Neuronal stem cell (in vitro differentiated cells): ENCODE measurements at places on chromosomes 2 and 18.
A peak's percentile ranks its signal among the peaks of the same experiment; 100 is the strongest.

DNA sequence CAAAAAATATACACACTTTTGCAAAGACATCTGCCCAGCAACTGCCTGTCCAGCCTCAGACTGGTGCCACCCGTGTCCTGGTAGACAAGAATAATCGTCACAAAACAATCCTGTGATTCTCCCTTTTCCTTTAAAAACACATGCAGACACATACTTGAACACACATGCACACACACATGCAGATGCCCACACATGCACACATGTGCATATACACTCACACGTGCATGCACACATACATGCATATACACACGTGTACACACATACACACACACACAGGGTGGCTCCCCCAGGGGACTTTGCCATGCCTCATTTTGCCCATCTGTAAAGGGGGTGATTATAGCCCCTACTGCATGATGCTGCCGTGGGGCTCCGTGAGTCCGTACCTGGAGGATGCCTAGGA is 24.9 kb upstream of the ALPP start:
- no peak for DNase-seq

DNA sequence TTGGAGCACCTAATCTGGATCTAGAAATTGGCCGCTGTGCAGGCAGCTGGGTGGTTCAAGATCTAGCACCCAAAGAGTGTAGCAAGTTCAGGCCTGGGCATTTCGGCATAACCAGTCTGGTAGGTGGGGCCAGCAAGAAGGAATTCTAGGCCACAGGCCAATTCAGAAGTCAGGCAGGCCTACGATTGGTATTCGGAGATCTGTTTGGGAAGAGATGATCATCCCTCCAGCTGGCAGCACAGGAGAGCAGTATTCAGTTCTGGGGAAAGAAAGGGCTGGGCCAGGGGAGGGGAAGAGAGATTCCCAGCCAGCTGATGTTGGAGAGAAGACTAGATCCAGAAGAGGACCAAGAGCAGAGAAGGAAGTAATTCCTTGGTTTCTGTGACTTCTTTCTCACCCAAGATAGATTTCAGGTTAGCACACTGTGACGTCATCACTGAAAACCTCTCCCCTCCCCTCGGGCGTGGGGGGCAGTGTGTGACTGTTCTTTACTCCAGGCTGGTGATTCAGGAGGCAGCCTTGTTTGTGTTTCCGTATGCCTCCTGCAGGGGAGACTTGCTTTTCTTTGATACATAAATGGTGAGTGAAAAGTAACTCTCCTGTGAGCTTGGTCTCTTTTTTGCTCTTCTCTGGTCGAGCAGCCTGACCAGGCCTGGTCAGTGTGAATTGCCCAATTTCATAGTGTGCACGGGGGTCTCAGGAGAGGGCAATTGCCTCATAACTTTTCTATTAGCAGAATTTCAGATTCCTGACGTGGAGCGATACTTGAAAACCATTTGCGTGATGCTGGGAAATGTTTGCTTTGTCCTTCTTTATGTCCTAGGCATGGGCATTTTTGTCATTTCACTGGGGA is 61.1 kb downstream of the MEIS1 start:
- DNase-seq: no peak

GRCh38 chr2:33160191-33160590 is 213.4 kb downstream of the LTBP1 start:
- DNase-seq: no peak

GRCh38 chr2:58508006-58508405 is 266.9 kb upstream of the FANCL start:
- DNase-seq: no peak

- no peak for DNase-seq
Measured at GRCh38 chr2:239444626-239445577, 44.1 kb upstream of the HDAC4 start.

DNA sequence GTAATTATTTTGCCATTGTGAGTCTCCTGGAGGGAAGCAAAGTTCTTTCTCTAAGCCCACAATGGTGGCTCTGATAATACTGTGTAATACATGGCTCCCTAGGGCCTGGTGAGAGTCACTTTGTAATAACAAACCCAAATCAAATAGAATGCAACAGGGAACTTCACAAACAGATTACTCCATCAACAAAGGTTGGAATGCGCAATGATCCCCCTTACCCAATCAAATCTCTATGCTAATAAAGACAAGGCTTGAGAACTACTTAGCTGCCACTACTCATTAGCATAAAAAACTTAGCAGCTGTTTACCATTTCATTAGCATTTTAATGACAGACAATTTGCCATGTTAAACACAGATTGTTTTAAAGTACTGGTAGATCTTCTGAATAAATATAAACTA is 285.6 kb upstream of the SESTD1 start:
- peak; percentile 47 for DNase-seq

GRCh38 chr18:23857164-23857552 is 157.4 kb upstream of the TTC39C start:
- DNase-seq: no peak

- no peak for DNase-seq
Measured at GRCh38 chr2:40173276-40173675, 278.6 kb downstream of the SLC8A1 start.

GRCh38 chr18:39259736-39260135 is 1694.1 kb upstream of the CELF4 start:
- no peak for DNase-seq

DNA sequence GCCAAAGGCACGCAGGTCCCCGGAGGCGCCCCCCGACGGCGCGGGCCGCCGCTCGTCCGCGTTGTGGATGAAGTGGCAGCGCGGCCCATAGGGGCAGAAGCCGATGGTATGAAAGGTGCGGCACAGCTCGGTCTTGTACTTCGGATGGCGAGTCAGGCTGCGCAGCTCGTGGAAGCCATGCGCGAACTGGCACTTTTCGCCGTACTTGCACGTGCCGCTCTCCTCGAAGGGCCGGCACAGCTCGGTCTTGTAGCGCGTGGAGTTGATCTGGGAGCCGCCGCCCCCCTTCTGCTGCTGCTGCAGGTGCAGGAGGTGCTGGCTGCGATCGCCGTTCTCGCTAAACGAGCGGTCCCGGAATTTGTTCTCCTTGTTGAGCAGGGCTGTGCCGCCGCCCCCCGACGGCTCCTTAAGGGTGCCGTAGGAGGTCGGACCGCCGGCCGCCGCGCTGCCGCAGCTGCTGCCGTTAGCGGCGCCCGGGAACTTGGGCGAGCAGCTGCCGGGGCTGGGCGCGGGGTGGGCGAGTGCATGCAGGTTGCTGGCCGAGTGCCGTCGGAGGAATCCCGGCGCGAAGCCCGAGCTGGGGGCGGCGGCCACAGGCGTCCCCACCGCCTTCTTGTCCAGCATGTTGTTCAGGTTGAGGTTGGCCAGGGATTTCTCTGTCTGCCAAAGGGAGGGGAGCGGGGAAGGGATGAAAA is 1.2 kb downstream of the ZFP36L2 start:
- peak; percentile 52 for DNase-seq

- no peak for DNase-seq
Measured at GRCh38 chr2:70712916-70713315, 55.1 kb downstream of the ADD2 start.

DNA sequence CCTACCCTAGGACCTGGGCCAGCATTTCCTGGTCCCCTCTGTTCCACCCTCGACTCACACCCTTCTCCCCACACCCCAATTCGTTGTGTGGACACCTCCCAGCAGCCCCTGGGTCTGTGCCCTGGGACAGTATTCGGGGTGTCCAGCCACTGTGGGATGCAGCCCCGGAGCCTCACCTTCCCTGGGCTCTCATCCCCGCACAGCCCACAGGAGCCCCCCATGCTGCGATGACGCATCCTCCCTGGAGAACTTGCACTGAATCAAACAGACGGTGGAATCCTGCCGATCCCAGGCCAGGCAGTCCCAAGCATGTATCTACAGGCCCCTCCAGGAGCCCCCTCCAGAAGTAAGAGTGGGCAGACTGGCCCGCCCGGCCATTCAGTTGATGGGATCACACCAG is 9.7 kb downstream of the ITM2C start:
- DNase-seq: no peak

DNA sequence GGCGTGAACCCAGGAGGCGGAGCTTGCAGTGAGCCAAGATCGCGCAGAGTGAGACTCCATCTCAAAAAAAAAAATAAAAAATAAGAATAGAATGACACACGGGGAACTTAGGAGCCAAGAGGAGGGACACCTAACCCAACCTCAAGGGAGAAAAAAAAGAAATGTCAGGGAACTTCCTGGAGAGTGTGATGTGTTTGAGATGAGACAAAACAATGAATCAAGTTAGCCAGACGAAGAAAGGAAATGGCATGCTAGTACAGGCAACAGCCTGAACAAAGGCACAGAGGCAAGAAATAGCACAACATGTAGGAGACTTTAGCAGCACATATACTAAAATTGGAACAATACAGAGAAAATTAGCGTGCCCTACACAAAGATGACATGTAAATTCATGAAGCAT is 36.7 kb upstream of the PAPOLG start:
- DNase-seq: no peak

GRCh38 chr2:181038796-181039195 is 58.4 kb downstream of the UBE2E3 start:
- DNase-seq: no peak

- no peak for DNase-seq
Measured at GRCh38 chr18:35549564-35549963, 32.0 kb upstream of the GALNT1 start.

GRCh38 chr2:55051026-55051866 is 995 bp upstream of the RTN4 start:
- peak; percentile 51 for DNase-seq

DNA sequence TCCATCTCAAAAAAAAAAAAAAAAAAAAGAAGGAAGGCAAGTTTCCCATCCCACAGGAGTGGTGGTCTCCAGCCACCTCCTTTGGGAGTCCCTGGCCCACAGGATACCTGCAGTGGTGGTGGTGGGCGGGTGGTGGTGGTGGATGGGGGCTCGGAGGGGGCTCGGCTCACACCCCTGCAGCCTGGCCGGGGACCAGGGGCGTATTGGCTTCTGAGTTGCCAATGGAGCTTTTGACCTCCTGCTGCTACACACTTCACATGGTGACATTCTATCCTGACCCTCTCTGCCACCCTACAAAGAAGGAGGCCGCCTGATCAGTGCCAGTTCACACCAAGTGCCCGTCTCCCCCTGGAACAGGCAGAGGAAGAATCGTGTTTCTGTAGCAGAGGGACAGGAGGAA is 119.6 kb downstream of the NFATC1 start:
- DNase-seq: no peak
